H1 (cell line): ENCODE measurements at places on chromosomes 3 and 15.

DNA sequence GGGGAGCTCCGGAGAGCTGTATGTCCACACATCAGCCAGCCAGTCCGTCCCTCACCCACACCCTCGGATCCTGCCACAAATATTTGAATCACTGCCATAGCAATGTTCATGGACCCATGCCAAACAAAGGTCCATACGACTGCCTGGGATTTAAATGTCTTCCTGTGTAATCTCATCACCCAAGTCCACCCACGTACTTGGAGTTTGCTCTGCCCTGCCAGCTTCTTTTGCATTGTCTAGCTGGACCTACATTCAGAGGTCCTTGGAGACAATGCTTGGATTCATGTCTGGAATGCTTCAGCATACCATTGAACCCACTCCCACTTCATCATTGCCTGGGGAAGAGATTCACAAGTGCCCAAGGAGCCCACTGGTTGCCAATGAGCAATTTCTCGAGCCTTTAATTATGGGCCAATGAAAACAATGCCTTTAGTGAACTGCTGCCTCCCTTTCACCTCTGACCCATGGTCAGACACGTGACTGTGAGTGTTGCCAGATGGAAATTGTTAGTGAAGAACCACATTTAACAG, 90.4 kb upstream of the PHLDB2 start:
- DNase-seq: no peak
- no peaks in the 10 kb centered on the region for H3K27me3 ChIP-seq
- no peak overlapping the region for H3K27ac ChIP-seq
- H3K4me1 ChIP-seq: no peaks in the 10 kb centered on the region
- no peak overlapping the region for H3K4me3 ChIP-seq
- H3K36me3 ChIP-seq: no peaks in the 10 kb centered on the region

DNA sequence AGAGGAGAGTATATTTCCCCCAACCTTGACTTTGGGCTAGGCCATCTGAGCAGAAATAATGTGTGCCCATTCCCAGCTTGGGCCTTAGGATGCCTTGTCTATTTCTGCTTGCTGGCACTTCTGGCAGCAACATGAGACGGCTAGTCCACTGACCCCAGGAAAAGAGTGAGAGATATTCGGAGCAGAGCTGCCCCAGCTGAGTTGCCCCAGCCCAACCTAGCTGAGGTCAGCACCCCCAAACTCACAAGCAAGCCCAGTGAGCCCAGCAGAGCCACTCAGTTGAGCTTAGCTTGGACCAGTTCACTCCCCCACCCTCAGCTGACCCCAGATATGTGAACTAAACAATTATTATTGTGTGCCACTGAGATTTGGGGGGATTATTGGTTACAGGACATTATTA, 20.2 kb downstream of the ITGA11 start:
- H3K27ac ChIP-seq: no peak overlapping the region
- no peaks in the 10 kb centered on the region for H3K27me3 ChIP-seq
- no peaks in the 10 kb centered on the region for H3K36me3 ChIP-seq
- peak; percentile 14 for DNase-seq

DNA sequence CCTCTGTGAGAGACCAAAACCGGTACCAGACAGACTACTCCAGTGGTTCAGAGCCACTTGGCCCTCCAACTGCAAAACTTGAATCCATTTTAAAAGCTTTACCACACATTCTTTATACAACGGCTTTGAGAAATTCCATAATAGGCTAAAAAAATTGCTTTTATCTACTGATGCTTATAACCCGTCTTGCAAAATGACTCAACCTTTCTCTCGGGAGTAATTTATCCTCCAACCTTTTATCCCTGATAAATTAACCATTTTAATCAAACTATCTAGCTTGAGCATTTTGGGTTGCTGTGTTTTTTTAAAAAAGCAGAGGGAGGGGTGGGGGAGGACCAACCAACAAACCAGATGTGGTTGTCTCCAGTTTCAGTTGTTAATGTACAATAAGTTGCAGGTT, 275.7 kb upstream of the LRTM1 start:
- H3K4me1 ChIP-seq: no peaks in the 10 kb centered on the region
- no peak overlapping the region for H3K4me3 ChIP-seq
- no peak for DNase-seq
- H3K36me3 ChIP-seq: no peaks in the 10 kb centered on the region
- no peak overlapping the region for H3K27ac ChIP-seq
- no peaks in the 10 kb centered on the region for H3K27me3 ChIP-seq

GRCh38 chr3:49500205-49500731, 30.2 kb downstream of the DAG1 start:
- no peaks in the 10 kb centered on the region for H3K4me1 ChIP-seq
- DNase-seq: no peak
- H3K36me3 ChIP-seq: no peaks in the 10 kb centered on the region

DNA sequence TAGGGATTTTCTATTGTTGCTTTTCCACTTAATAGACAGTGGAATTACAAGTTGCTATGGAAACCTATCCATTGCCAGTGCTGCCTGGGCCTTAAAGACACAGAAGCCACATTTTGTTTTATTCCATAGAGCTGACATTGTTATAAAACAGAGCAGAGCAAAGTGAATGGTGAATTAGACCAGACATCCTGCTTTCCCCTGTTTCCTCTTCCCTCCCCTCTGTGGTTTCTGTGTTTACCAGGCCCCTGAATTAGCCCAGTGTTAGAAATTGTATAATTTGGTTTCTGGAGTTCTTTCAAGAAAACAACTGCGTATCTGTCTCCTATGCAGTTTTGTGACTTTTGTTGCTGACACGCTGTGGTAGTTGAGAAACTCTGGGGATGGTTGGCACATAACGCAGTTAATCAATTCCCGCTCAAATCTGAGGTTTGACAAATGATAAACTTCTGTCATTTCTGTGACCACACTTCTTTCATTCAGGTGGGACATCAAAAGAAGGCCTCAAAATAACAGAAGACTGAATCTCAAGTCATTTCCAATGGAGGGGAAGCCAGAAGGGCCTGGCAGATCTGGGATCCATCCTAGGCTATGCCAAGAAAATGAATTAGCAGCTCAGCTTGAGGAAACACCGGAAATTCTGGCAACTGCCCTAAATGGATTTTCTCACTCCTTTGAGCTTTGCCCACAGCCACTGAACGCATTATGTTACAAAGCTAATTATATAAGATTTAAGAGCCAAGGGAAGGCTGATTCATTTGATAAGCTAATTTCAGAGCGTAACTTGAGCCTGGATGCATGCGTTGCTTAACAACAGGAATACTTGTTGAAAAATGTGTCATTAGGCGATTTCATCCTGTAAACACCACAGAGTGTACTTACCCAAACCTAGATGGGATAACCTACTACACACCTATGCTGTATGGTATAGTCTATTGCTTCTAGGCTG, 46.9 kb downstream of the NR1D2 start:
- no peaks in the 10 kb centered on the region; the same call in 1 of the 2 replicates for H3K4me1 ChIP-seq
- no peak overlapping the region for H3K27ac ChIP-seq

GRCh38 chr3:64319391-64319790, 94.1 kb upstream of the PRICKLE2 start:
- H3K27me3 ChIP-seq: no peaks in the 10 kb centered on the region
- H3K36me3 ChIP-seq: no peaks in the 10 kb centered on the region
- H3K4me3 ChIP-seq: no peak overlapping the region
- no peak overlapping the region for H3K27ac ChIP-seq

DNA sequence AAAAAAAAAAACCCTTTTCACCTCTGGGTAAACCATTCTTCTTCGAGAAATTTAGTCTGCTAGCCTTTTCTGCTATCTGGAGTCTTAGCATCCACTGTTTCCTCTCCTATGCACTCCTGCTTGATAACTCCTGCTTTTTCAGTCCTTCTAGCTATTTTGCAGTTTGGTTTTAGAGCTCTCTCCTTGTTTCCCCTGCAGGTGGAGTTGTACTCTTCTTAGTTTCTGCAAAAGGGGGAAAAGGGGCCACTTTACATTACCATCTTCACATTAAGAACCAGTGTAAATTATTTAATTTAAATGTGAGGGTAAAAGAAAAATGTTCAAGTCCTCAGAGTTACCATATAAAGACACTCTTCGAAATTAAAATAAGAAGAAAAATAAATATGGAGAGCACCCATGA, 23.6 kb upstream of the MYLK start:
- no peak overlapping the region for H3K27ac ChIP-seq
- no peaks in the 10 kb centered on the region for H3K4me1 ChIP-seq
- no peak for DNase-seq
- no peaks in the 10 kb centered on the region for H3K36me3 ChIP-seq

GRCh38 chr3:168314166-168314565, 218.4 kb upstream of the GOLIM4 start:
- H3K27me3 ChIP-seq: no peaks in the 10 kb centered on the region
- H3K4me3 ChIP-seq: no peak overlapping the region
- no peaks in the 10 kb centered on the region for H3K36me3 ChIP-seq
- H3K27ac ChIP-seq: no peak overlapping the region
- DNase-seq: no peak
- H3K4me1 ChIP-seq: no peaks in the 10 kb centered on the region

GRCh38 chr3:125003369-125003853, 52.4 kb downstream of the HEG1 start:
- H3K4me3 ChIP-seq: no peak overlapping the region
- no peak for DNase-seq
- no peaks in the 10 kb centered on the region for H3K27me3 ChIP-seq
- no peak overlapping the region for H3K27ac ChIP-seq
- H3K4me1 ChIP-seq: peaks cover 12% of the 10 kb centered on the region

DNA sequence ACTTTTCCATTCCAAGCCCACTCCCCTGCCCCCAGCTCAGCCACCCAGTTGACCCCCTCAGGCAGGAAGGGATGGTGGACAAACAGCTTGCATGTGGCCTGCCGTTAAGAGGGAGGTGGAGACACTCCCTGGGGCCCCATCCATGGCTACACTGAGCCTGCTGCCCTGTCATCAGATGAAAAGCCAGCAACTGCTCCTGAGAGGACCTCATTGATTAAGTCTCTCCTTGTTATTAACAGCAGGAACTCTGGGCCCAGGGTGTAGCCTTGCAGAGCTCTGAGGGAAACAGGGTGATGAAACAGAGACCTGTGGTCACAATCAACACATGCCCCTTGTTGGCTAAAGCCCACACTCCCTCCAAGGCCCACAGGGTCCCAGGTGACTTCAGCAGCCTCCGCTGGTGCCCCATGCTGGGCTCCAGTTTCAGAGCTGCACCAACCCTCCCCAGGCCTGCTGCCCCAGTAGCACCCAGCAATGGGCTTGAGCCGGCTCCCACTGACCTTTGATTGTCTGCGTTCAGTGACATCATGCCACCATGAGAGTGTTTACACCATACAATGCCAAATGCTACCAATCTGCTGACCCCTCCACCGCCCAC, 22.3 kb upstream of the TLE3 start:
- no peak overlapping the region for H3K4me3 ChIP-seq
- H3K27me3 ChIP-seq: no peaks in the 10 kb centered on the region
- H3K27ac ChIP-seq: no peak overlapping the region

GRCh38 chr3:123582315-123582714, 2.5 kb downstream of the HACD2 start:
- no peak overlapping the region for H3K4me3 ChIP-seq
- no peak overlapping the region for H3K27ac ChIP-seq
- no peaks in the 10 kb centered on the region; the same call in 1 of the 2 replicates for H3K36me3 ChIP-seq

GRCh38 chr15:101684384-101684783, 32.2 kb upstream of the TM2D3 start:
- H3K27ac ChIP-seq: no peak overlapping the region
- H3K27me3 ChIP-seq: no peaks in the 10 kb centered on the region
- H3K4me3 ChIP-seq: no peak overlapping the region
- H3K4me1 ChIP-seq: no peaks in the 10 kb centered on the region
- no peak for DNase-seq

GRCh38 chr3:172236771-172237742, 197.7 kb downstream of the FNDC3B start:
- no peak overlapping the region for H3K4me3 ChIP-seq
- no peaks in the 10 kb centered on the region for H3K36me3 ChIP-seq
- H3K4me1 ChIP-seq: no peaks in the 10 kb centered on the region
- DNase-seq: no peak
- no peaks in the 10 kb centered on the region for H3K27me3 ChIP-seq

DNA sequence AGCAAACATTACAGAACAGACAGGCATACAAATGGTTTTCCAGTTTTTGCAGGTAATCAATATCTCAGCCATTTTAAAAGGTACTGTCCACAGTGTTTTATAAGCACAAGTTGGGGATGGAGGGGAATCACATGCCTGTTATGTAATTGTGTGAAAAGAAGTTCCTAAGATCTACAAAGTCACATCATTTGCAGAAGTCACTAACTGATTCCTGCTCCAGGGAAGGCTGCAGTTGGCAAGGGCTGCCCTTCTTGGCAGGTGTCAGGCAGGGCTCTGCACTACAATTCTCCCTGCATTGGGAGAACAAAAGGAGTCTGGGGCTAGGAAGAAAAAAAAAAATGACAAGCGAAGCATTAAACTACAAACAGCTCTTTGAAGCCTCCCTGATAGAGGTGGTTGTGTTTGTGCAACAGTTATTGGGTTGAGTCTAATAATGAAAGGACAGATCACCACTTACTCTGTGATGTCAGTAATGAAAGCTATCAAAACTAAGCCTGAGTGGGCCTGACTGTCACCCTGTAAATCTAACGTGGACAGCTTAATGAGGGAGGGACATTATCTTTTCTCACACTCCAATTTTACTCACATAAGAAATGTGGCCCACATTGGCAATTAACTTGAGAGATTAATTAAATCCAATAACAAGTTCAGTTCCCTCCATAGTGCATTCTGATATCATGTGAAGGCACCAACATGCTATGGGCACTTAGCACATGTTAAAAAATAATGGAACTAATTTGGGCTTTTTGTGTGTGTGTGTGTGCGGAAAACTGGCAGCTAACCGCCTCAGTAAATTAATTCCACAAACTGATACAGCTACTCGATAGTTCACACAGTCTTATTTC, 242.9 kb downstream of the FHIT start:
- no peak overlapping the region for H3K27ac ChIP-seq
- no peaks in the 10 kb centered on the region for H3K4me1 ChIP-seq
- DNase-seq: no peak
- H3K4me3 ChIP-seq: no peak overlapping the region

GRCh38 chr15:74520407-74520806, 20.6 kb upstream of the ARID3B start:
- H3K4me1 ChIP-seq: no peaks in the 10 kb centered on the region
- no peak overlapping the region for H3K4me3 ChIP-seq
- H3K27me3 ChIP-seq: no peaks in the 10 kb centered on the region
- H3K36me3 ChIP-seq: no peaks in the 10 kb centered on the region

- H3K27ac ChIP-seq: peak overlapping the region; percentile 48; the same call in 1 of the 2 replicates
- H3K4me3 ChIP-seq: peak overlapping the region; percentile 1; the same call in 1 of the 2 replicates
- H3K36me3 ChIP-seq: no peaks in the 10 kb centered on the region
- H3K27me3 ChIP-seq: no peaks in the 10 kb centered on the region
- no peak for DNase-seq
Observed at GRCh38 chr15:88637841-88638625, 783 bp upstream of the ISG20 start.

GRCh38 chr15:48806151-48806550, 4.7 kb downstream of the CEP152 start:
- DNase-seq: no peak
- H3K27ac ChIP-seq: no peak overlapping the region
- no peak overlapping the region for H3K4me3 ChIP-seq
- no peaks in the 10 kb centered on the region for H3K36me3 ChIP-seq

- no peak overlapping the region for H3K4me3 ChIP-seq
- DNase-seq: no peak
- no peak overlapping the region for H3K27ac ChIP-seq
- no peaks in the 10 kb centered on the region for H3K4me1 ChIP-seq
- H3K36me3 ChIP-seq: no peaks in the 10 kb centered on the region
- H3K27me3 ChIP-seq: no peaks in the 10 kb centered on the region
Observed at GRCh38 chr3:131447349-131447748, 55.4 kb downstream of the MRPL3 start.

GRCh38 chr3:19559724-19560442, 374.1 kb downstream of the EFHB start:
- no peak for DNase-seq
- H3K4me3 ChIP-seq: no peak overlapping the region
- no peak overlapping the region for H3K27ac ChIP-seq
- no peaks in the 10 kb centered on the region for H3K36me3 ChIP-seq

- no peak overlapping the region for H3K4me3 ChIP-seq
- H3K27me3 ChIP-seq: no peaks in the 10 kb centered on the region
Observed at GRCh38 chr3:153373606-153374005, 211.6 kb downstream of the RAP2B start.
